Activated T-cell treated with anti-CD3 and anti-CD28 coated beads, Interleukin-2, amount 50 U/mL, for 4 hours (primary cell): ENCODE measurements at places on chromosomes 1 and 21. TPM values are rescaled to one million over a fixed set of nuclear protein-coding genes. Genes with fewer than 3 reads are reported as not detected.

PPFIA4 gene
- total RNA-seq: 0.37 TPM

GRCh38 chr1:29478151-29478791 lies 241.9 kb downstream of the PTPRU start:
- DNase-seq: no peak

B3GALT5 gene
- 0.05 TPM for total RNA-seq

DNA sequence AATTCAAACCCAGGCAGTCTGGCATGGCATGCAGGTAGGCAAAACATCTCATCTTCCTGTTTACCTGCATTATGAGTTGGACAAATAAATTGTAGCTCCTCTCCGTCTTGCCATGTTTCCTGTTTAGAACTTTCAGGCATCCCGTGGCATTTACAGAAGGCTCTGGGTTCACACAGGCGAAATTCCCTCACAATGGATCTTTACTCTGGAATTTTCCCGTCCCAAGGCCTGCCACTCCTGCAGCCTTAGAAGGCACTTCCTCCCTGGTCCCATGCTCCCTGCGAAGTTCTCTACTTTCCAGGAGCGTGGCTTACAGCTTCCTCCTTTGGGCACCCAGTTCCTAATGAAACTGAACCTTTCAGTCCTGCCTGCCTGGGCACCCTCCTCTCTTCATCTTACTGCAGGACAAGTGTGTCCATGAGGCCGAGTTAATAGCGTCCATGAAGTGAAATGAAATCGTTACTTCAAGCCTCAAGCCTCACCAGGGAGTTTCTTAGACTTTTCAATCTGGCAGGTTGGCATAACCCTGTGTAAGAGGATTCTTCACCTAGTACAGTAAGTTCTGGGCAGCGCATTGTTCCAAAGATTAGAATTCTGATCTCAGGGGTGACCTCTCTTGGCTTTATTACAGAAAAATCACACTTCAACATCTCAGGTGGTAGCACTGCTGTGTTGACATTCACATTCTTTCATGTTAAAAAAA lies 36.8 kb upstream of the AHCYL1 start:
- no peak for DNase-seq

GRCh38 chr1:211557894-211558625 lies 20.9 kb downstream of the SLC30A1 start:
- DNase-seq: no peak
